ENCODE measurements at places on chromosomes 7 and 10.

- no peak for DNase-seq
These were observed 56.8 kb upstream of the FAM171A1 start for GRCh38 chr10:15427843-15428414.

DNA sequence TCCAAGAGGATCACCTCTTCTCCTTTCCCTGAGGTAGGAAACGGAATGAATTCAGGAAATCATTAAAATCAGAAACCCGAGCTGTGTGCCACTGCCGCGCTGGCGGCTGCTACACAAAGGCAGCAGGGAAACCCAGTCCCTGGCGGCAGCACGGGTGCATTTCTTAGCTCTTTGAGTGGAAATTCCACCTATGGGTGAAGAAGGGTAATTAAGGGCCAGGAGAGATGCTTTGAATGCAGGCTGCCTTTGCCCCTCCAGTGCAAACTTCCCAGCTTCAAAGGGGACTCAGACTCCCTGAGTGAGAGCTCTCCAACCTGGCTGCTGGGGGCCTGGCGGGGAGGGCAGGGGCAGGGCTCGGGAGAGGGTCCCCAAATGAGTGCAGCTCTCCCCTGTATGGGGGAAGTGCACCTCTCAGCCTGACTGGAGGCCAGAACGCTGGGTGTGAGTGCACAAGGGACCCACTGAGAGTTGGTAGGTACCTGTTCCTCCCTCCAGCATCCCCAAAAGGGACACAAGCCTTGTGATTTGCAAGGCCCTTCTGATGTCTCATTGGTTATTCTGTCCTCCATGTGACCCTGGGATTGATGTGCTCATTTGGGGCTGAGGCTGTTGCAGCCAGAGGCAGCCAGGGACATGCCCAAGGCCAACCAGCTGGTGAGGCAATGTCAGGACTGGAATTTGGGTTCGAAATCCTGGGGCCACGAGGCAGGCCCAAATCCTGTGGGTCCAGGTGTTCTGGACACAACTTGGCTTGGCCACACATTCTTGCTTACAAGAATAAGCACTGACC is 16.3 kb upstream of the ZMIZ1 start:
- DNase-seq = peak; percentile 23

- DNase-seq = peak; percentile 8
These were observed 55.9 kb upstream of the INPP5A start for GRCh38 chr10:132481690-132482089.

DNA sequence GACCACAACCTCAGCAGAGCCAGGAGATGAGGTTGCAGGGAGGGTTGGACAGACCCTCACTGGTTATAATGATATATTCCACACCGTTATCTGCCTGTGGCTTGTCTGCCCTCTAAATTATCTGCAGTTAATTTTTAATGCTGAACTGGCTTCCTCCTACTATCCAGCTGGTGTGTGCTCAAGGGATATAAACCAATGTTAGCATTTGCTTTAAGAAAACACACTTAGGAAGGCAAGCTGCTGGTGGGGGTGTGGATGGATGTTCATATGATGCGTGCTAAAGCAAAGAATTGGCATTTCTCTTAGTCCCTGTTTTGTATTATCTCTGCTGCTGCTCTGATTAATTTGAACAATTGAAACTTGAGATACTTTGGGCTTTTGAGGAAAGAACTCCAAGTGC is 132.2 kb upstream of the NPVF start:
- no peak for DNase-seq

DNA sequence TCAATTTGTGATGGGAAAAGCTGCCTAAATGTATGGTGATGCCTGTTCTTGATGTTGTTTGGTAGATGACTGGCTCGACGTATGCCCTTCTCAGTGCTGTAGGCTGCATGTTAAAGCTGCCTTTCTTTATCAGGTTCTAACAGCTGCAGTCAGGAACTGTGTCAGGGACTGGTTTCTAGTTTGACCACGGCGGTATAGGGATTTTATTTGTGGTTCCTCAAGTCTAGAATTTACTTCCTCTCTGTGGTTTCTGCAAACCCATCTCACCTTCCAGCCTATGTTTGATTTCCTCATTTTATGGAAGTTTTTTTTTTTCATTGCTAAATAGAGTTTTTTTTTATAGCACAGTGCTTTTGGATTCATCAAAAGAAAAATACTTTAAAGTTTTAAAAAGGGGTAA is 26.5 kb downstream of the LMTK2 start:
- DNase-seq = no peak
